ENCODE measurements at places on chromosomes 5 and 9. TPM values are rescaled to one million over a fixed set of nuclear protein-coding genes. Genes with fewer than 3 reads are reported as not detected.

Gene PAM
- total RNA-seq, result 27.3 TPM

Gene SEMA6A
- total RNA-seq, result not detected

Gene BRD8
- total RNA-seq, result 46.1 TPM

Gene CCNG1
- 65.4 TPM for total RNA-seq

Gene BARX1
- 13.6 TPM for total RNA-seq

Gene CDKN2B-AS1
- total RNA-seq, result not detected
